ENCODE measurements at places on chromosomes 4 and X.

DNA sequence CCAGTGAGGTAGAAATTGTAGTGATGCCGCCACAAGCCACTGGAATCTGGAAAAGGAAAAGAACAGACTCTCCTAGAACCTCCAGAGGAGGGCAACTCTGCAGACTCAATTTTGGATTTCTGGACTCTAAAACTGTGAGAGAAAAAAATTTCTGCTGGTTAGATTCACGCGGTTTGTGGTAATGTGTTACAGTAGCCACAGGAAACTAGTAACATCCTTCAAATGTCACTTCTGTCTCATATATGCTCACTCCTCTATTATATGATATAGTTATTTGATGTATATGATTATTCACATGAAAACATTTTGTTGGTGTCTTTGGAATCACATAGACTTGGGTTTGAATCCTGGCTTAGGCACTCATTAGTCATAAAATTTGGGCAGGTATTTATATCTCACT, 18.8 kb downstream of the LDOC1 start:
- DNase-seq, result no peak

GRCh38 chr4:147307896-147308674, 172.8 kb upstream of the EDNRA start:
- no peak for DNase-seq

GRCh38 chr4:145387079-145387478, 94.6 kb upstream of the SMAD1 start:
- DNase-seq, result no peak

DNA sequence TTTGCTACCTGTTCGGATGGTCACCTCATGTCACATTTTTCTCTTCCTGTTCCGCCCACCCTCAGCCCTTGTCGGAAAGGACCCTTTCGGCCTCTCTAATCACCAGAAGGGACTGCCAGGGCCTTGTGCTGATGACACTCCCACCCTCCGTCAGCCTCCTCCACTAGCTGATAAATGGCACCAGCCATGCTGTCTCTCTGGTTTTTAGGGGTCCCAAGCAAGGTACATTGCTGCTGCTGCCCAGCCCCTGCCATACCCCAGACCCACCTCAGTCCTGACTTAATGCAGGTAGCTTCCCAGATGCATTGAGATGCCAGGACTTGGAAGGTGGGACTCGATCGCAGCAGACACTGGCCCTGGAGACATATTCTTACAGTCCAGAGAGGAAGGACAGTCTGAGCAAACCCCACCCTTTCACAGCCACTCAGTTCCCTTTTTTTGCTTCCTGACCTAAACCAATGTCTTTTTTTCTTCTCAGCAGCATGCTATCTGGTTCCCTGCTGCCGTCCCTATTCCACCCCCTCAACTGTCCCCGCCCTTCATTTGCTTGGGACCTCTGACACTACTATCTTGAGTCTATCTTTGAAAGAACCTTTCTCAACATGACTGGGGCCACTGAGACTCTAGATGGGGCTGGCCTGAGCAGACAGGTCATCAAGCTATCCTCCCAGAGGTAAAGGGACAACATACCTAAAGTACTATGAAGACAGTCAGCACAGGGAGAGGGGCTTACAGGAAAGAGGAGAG, at the start of gene BTK:
Gene BTK, minus strand, starts transcription at position 397 of the 747 bp plus-strand sequence. CDS start 10,907 bp downstream, outside the sequence.
- DNase-seq, result peak; percentile 75

- no peak for DNase-seq
These were observed 48.1 kb downstream of the DCLK2 start for GRCh38 chr4:150126201-150126863.

GRCh38 chr4:76856243-76857073, 41.5 kb downstream of the SOWAHB start:
- no peak for DNase-seq

DNA sequence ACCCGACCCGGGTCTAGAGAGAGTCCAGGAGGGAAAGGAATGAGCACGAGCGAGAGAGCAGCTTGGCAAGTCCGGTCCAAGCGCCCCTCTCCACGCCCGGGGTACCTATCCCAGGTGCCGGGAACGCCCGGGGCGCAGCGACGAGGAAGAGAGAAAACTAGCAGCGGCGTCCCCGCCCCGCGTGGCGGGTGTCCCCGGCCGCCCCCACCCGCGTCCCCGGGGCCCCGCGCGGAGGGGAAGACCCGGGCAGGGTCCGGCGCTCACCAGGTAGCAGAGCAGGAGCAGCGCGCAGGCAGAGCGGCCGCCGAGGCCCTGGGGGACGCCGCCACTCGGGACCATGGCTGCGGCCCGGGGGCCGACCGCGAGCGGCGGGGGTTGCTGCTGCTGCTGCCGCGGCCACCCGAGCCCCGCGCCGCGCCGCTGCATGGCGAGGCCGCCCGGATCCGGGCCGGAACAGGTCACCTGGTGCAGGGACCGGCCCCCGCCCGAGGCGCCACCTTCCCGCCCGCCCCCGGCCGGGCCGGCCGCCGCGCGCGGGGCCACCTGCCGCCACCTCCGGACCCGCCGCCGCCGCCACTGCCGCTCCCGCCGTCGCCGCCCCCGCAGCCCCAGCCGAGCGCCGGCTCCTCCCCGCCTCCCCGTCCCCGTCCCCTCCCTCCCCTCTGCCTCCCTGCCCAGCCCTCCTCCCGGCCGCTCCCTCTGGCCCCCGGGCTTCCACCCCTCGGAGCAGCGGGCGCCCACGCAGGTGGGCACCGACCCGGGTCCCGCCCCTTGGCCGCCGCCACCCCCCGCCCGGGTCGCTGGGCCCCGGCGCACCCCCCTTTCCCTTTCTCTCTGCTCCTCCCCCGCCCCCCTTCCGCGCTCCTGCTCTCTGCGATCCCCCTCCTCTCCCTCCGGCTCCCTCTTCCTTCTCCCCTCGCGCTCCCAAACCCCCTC, at the start of gene SEL1L3:
Gene SEL1L3, minus strand, starts transcription at position 578 of the 936 bp plus-strand sequence. Its CDS starts 152 bp downstream, at position 426.
- DNase-seq, result peak; percentile 73

All from erythroblast (primary cell).